ENCODE measurements at places on chromosomes 3 and 15.

- DNase-seq, result peak; percentile 14
Measured at GRCh38 chr3:73503781-73504180, 121.0 kb downstream of the PDZRN3 start.

DNA sequence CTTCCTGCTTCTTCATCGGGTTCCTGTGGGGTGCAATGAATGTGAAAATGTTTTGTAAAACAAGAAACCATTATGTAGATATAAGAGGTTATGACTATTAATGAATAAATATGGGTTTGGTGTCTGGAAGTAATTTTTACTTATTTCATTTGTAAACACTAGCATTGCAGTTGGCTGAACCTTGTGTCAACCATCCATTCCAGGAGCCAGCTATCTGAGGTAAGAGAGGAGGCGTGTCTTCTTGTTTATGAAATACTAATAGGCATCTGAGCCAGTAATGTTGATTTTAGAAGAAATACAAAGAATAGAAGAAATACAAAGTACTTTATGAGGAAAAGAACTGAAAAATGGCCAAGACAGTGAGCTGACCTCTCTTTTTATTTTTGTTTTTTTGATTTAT, 187.5 kb downstream of the LPP start:
- DNase-seq, result no peak

- DNase-seq, result peak; percentile 80
Measured at GRCh38 chr3:33417066-33417673, 23.0 kb downstream of the UBP1 start.

GRCh38 chr3:182583545-182583944, 209.8 kb upstream of the ATP11B start:
- DNase-seq, result peak; percentile 0

DNA sequence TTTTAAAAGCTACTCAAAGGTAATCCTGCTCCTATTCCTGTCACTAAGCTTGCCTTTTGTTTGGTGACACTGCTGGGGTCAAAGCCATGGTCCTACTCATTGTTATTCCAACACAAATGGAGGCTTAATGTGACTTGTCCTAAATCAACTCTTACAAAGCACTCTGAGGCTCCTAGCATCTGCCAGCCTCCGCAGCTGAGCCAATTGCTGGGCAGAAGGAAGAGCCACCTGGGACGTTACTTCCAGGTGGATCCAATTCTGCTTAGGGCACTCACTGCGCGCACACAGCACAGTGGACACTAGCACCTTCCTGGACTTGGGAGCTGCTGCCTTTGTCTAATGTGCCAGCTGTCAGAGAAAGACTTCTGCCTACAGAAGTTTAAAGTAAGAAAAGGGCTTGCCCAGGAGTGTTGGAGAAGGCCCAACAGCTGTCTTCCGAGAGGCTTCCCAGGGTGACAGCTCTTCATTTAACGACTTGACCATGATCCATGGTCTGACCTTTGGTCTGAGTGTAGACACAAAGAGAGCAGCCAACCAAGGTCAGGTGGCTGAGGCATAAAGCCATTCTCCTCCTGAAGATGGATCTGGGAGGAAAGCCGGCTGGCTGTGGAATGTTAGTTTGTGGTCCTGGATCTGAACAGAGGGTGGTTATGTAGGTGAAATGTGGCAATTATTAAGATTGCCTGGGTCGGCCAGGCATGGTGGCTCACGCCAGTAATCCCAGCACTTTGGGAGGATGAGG, 102.2 kb downstream of the AQP9 start:
- no peak for DNase-seq

DNA sequence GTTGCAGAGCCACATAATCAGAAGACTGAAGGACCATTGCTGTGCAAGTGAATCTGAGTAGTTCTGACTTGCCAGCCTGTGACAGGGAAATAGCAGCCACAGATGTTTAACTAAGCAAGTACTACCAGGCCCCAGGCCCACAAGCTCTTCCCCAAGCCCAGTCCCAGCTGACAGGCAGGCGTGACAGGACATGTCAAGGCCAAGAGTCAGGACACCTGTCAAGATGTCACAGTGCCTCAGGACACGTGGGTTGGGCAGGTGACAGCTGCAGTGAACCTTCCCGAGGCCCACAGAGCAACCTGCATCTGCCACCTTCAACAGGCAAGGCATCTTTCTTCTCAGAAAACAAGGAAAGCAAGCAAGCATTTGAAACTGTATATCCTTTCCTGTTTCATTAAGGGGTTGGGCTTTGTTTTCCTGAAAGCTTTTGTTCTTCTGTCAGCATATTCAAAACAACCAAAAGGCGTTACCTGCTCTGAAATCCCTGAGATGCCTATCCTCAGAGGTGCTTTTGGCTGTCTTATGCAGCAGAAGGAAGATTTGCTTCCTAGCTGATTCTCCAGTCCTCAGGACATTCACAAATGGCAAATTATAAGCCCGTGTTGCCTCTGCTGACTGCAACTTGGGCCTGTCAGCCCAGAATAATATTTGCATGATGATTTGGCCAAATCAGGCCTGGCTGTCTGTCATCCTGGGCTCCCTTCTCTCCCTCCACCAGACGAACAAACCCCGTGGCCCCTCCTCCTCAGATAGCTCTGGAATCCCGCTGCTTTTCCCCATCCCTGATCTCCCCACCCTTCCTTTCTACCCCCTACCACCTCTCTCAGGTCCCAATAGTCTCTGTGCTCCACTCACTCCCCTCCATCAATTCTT, 171.8 kb upstream of the WNT5A start:
- DNase-seq, result no peak

GRCh38 chr3:12838179-12838965, 3.0 kb downstream of the RPL32 start:
- peak; percentile 21 for DNase-seq

DNA sequence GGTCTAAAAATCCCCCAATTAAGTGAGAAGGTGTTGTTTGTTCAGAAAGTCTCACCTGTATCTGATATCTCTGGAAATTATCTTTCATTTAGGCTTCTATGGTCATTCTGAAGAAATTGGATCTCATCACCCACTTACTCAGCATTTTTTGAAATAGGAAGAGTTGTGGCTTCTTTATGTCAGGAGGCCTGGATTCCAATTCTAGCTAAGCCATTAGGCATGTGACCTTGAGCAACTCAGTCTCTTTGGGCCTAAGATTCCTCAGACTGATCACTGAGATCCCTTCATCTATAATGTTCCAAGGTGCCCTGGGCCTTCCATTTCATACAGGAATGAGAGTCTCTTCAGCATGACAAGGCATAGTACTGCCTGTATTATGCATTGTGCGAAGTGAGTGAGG, 70.3 kb downstream of the ARHGEF26 start:
- peak; percentile 56 for DNase-seq

GRCh38 chr3:178137206-178137605, 399.0 kb upstream of the KCNMB2 start:
- DNase-seq, result no peak

GRCh38 chr3:143170074-143170473, 50.5 kb downstream of the CHST2 start:
- DNase-seq, result peak; percentile 36

- no peak for DNase-seq
Measured at GRCh38 chr15:65375871-65376607, 1.8 kb downstream of the IGDCC3 start.

DNA sequence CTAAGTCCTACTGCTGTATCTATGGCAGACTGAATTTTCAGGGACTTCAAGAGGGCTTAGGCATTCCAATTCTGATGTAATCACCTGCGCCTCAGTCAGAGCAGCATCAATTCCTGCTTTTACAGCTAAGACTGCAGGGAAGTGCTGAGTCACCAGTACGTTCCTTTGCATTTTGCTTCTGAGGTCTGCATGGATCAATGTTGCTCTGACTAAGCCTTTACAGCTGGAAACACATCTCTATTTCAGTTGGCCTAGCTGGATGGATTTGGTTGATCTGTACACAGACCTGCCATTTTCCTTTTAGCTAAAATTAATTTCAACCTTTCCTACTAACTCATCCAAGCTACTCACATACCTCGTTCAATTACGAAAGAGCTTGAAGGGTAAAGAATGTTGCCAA, 51.3 kb downstream of the ETV5 start:
- peak; percentile 97 for DNase-seq

- DNase-seq, result no peak
Measured at GRCh38 chr3:105775368-105775767, 93.4 kb downstream of the CBLB start.

- DNase-seq, result no peak
Measured at GRCh38 chr15:41629463-41629862, 30.7 kb upstream of the MGA start.

GRCh38 chr15:74307827-74308811, 59.3 kb downstream of the CYP11A1 start:
- DNase-seq, result peak; percentile 63

- DNase-seq, result peak; percentile 22
Measured at GRCh38 chr3:122941228-122942206, 86.0 kb downstream of the SEMA5B start.
